CD4-positive, alpha-beta T cell treated with Interleukin-4 for 4 hours (primary cell): ENCODE measurements at places on chromosomes 13 and 19.

- no peak for DNase-seq
Measured at GRCh38 chr13:46131705-46132104, 26.9 kb upstream of the CPB2 start.

GRCh38 chr19:45499196-45500180 lies 1.2 kb downstream of the PPM1N start:
- peak; percentile 65 for DNase-seq

DNA sequence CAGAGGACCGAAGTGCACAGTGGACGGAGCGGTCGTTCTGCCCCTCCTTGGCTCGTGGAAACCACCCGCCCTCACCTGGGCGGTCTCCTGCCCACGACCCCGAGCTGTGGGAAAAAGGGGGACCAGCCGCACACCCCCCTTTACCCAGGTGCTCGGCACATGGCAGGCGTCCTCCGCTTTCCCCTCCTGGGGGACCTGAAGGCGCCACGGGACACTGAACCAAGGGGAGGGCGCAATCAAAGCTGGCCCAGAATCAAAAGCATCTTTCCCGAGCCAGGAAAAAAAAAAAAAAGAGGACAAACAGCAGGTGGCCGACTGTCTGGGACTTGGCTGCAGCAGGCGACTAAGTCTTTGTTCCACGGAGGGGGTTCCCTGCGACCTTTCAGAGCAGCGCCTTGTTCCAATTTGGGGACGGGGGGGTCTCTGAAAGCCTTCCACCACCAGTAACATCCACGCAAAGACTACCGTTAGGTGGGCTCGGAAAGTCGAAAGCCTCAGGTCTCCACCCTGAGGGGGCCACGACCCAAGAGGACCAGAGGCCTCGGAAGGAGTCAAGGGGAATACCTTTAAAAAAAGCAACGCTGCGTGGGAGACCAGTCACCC lies 1.1 kb downstream of the MBD3 start:
- no peak for DNase-seq

DNA sequence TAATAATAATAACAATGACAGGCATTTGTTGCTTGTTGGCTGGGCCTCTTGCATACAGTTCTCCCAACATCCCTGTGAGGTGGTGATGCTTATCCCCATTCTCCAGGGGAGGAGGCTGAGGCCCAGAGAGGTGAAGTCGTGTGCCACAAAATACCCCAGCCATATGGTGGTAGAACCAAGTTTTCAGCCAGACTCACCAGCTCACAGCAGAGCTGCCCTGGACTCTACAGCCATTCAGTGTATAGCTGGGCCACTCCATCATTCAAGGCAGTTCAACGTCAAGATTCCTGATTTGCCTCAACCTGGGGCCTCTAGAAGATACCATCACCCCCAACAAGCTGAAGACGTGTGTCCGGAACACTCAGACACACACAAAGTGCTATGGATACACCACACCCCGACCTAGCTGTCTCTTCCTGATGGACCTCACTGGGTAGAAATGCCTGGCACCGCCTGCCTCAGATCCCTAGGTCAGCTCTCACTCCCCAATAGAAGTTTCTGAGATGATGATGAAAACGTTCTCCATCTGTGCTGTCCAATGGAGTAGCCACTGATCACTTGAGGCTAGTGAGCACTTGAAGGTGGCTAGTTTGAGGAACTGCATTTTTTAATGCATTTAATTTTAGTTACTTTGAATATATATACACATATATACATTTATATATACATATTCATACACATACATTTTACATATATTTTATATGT lies 4.3 kb upstream of the CEACAM19 start:
- DNase-seq = no peak

GRCh38 chr13:28337166-28338005 lies 157.5 kb downstream of the FLT1 start:
- no peak for DNase-seq

GRCh38 chr13:65095161-65096082 lies 2134.7 kb downstream of the PCDH9 start:
- DNase-seq = no peak

GRCh38 chr13:44969551-44970484 lies 19.5 kb downstream of the NUFIP1 start:
- DNase-seq = peak; percentile 34

DNA sequence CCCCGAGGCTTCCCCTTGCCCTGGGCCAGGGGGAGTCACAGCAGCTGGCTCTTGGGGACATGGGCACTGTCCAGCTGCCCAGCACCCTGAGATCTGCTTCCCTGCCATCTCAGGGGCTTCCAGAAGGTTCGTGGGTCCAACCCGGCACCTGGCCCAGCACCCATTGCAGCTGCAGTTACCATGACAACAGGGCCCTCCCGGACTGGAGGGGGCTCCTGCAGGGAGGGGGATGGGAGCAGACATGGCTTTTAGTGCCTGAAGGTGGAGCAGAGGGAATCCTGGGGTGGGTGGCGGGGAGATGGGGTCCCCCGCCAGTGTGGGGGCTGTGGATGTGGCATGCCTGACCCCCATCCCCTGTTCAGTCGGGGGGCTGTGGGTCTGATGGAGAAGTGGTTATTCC lies 14.7 kb downstream of the PIN1 start:
- no peak for DNase-seq

GRCh38 chr19:7845390-7846154 lies 15.6 kb downstream of the EVI5L start:
- no peak for DNase-seq

DNA sequence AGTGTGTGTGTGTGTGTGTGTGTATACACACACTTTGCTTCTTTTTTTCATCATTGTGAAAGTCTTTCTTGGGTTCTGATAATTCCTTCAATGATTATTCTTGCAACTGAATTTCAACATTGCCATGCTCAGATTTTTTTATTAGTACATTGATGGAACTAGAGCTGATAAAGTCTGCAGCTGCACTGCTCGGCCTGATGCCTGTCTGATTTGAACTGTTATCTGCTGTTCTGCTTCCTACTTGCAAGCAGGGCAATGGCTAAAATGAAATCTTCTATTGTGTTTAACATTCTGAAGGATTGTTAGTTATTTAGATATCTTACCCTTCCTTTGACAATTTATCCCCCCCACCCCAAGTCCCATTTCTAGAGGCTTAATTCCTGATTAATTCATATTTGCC lies 61.3 kb downstream of the OLFM4 start:
- no peak for DNase-seq

DNA sequence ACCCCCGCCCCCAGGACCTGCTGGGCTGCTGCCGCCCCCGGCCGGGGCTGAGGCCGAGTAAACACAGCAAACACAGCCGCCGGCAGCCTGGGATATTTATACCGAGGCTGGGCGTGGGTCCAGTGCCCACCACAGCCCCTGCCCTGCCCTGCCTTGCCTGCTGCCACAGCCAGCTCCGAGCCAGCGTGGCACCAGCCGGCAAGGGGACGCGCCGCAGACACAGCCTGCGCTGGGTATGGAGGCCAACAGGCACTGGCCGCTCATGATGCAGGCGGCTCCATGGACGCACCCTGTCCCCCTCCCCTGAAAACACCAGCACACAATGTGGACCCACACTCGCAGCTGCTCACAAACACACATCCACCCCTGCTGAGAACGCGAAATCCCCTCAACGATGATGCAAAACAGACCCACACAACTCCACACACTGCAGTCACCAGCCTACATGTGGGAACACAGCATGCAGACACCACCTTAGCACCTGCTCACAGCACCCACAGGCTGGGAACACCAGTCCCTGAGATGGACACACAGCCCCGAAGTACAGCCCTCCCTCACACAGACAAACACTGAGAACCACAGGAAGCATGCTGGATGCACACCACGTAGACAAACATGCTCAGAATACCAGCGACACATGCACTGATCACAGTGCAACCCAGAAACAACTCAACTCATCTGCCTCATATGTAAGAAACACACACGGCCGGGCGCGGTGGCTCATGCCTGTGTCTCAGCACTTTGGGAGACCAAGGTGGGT lies 16.2 kb downstream of the CCDC97 start:
- DNase-seq = no peak

DNA sequence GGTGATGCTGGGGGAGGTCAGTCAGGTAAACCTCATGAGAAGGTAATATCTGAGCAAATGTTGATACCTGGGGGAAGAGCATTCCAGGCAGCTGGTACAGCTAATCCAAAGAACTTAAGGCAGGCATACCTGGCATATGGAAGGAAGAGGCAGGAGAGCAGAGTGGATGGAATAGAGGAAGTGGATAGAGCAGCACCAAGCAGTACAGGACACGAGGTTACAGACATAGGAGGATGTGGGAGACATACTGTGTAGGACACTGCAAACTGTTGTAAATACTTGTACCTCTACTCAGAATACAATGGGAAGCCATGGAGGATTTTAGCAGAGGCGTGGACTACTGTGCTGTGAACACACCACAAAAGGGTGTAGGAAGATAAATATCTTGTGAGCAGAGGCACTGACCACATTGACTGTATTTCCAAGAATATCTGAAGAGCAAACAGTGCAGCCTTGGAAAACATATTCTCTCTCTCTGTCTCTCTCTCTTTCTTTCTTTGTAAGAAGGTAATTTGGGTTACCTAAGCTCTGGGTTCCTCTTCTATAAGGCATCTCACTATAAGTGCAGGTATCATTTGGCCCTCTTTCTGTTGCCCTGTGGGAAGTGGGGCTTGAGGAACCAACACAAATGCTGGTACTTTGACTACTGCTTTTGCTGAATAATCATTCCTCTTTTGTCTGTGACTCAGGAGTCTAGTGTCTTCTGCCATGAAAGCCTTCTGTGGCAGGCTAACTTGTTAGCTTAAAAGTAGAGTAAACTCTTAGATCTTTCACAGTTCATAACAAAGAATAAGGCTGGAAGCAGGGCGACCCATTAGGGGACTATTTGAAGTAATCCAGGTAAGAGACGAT lies 238.0 kb downstream of the VWA8 start:
- DNase-seq = no peak
